ENCODE measurements at places on chromosomes 2 and 18.

DNA sequence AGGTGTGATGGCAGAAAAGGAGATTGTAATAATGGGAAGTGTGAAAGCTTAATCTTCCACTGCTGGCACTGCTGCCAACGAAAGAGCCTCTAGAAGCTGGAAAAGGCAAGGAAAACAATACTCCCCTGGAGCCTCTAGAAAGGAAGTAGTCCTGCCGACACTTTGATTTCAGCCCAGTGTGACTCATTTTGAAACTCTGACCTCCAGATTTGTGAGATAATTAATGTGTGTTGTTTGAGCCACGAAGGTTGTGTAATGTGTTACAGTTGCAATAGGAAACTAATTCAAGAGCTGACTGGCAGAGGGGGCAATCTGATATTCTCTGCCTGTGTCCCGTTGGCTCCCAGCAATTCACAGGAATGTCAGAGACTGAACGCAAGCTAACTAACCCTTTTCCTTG lies 219.2 kb upstream of the UBE2E3 start:
- no peak for DNase-seq

- DNase-seq = no peak
Measured at GRCh38 chr2:236618370-236618769, 48.7 kb downstream of the ACKR3 start.

DNA sequence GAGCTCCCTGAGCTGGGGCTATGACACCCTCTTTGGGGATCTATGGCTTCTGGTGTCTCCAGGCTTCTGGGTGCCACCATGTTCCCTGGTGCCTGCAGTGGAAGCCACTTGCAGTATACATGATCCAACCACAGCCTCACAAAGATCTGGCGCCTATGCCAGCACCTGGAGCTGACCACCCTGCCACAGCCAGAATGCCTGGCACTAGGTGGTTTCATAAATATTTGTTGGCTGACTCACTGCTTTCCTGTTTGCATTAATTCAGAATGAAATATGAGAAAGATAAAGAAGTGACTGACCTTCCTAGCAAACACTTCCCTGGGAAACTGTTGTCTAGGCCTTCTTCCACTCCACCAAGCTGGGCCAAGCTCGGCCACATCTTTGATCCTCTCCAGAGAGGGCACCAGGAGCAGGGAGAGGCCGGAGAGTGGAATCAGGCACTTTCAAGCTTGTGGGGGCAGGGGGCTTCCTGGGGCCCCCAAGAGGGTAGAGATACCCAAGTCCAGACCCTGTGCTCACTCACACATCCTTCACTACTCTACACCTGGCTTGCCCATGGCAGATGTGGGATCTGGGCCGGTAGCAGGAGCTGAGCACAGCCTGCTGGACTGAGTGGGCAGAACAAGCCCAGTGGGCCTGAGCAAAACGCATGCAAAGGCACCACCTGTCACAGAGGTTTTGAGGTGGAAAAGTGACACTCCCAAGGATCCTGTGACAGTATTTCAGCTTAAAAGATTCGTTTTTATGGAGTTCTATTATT lies 565.7 kb downstream of the SLC4A3 start:
- DNase-seq = no peak

GRCh38 chr18:23810396-23810795 lies 121.1 kb downstream of the LAMA3 start:
- DNase-seq = no peak

DNA sequence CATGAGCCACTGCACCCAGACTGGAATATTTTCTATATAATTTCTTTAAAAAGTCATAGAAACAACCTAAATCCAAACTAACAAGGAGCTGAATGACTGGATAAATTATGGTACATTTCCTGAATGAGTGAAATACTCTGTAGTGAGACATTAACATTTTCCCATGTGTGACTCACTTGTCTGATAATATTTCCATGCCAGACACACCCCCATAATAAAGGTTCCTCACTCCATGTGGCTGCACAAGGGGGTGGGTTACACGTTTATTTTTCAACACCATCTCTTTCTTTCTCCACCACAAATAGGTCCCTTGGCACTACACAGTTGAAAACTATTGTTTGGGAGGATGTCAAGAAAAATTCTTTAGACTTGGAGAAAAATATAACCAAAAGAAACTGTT lies 266.3 kb upstream of the LYPD1 start:
- DNase-seq = no peak

DNA sequence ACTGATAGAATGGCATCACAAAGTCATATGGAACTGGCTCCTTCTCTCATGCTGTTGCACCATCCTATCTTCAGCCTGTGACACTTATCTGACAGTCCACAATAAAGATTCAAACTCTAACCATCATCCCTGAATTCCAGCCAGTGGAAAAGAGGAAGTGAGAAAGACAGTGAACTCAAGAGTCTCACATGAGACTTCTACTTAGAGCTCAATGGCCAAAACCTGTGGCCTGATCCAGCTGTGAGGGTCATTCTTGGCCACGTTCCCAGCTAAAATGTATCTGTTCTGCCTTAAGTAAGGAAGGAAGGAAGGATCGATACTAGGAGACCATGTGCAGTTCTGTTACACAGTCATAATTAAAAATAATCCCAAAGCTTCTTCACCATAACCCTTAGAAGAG lies 73.6 kb downstream of the RND3 start:
- DNase-seq = no peak

Measured in HuH-7 (cell line).